Mucosa of gallbladder (tissue), 1 donor: ENCODE measurements at places on chromosomes 11 and 22. TPM values are rescaled to one million over a fixed set of nuclear protein-coding genes. Genes with fewer than 3 reads are reported as not detected.

Gene OR8H2
- total RNA-seq, result not detected

Gene CST6
- total RNA-seq, result 1.0 TPM

Gene CARD10
- total RNA-seq, result 62.8 TPM

Gene RIMBP3B
- 1.0 TPM for total RNA-seq

Gene CHST1
- total RNA-seq, result 1.8 TPM

Gene NRIP3
- 2.7 TPM for total RNA-seq

Gene IRAG1
- total RNA-seq, result 112 TPM

Gene NEFH
- total RNA-seq, result 0.86 TPM

Gene DDIAS
- total RNA-seq, result 0.78 TPM

Gene TMEM121B
- 1.7 TPM for total RNA-seq
